ENCODE measurements at places on chromosomes 6 and 20.

DNA sequence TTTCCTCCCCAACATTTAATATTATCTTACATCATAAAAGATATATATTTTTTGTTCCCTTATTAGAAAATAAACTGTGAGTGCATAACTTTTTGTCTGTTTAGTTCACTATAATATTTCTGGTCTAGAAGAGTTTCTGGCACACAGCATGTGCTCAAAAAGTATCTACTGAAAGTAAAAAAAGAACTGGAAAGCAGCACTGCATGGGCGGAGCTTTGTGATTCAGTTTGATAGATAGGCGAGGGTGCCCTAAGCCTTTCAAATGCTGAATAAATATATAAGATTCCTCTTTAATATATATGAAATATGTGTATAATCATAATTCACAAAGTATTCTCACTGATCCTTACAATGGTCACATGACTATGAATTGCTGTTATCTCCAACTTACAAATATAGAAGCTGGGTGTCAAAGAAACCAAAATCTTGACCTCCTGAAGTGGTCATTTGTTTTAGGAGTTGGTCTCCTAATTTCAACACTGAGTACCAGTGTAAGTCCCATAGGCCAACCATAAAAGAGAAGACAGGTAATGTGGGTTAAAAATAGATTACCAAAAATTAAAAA is 50.8 kb downstream of the OR2B2 start:
- DNase-seq = no peak

- DNase-seq = no peak
Observed at GRCh38 chr6:136751991-136752390, 40.3 kb downstream of the MAP3K5 start.

DNA sequence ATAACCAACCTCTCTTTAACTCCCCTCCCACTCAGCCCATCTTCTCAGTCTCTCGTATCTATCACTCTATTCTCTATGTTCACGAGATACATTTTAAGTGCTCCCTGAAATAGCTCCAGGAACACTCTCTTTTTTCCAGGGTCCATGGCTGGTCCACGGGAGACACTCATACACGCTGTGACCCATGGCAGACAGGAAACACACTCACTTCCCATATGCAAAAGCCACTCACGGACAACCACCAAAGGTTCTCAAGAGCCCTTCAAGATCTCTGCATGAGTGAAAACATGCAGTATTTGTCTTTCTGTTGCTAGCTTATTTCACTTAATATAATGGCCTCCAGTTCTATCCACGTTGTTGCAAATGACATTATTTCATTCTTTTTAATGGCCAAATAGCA is 71.4 kb upstream of the PCSK2 start:
- no peak for DNase-seq

GRCh38 chr20:9677100-9677623 is 161.7 kb downstream of the PAK5 start:
- DNase-seq = no peak

- no peak for DNase-seq
Observed at GRCh38 chr6:54598787-54599313, 247.7 kb upstream of the FAM83B start.

- peak; percentile 23 for DNase-seq
Observed at GRCh38 chr6:159092631-159093030, 47.8 kb upstream of the TAGAP start.

DNA sequence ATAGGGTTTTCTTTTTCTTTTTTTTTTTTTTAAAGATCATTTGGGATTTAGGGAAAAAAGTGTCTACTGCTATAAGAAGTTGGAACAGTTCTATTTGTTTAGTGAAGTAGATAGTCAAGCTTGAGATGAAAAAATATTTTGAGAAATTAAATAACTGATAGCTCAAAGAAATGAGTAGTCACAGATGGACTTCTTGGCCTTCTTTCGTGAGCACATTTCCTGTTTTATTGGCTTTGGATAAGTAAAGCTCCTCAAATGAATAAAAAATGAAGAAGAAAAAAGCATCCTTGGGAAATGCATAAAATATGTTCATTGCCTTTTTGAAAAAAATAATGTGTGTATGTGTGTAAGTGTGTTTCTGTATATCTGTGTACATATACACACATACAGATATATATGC is 515.9 kb downstream of the GRIK2 start:
- DNase-seq = no peak

DNA sequence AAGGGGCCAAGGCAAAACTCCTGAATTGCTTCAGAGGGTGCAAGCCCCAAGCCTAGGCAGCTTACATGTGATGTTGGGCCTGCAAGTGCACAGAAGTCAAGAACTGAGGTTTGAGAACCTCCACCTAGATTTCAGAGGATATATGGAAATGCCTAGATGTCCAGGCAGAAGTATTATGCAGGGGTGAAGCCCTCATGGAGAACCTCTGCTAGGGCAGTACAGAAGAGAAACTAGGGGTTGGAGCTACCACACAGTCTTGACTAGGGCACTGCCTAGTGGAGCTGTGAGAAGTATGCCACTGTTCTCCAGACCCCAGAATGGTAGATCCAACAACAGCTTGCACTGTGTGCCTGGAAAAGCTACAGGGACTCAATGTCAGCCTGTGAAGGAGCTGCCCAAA is 179.7 kb upstream of the GJE1 start:
- DNase-seq = no peak

- DNase-seq = peak; percentile 14
Observed at GRCh38 chr20:22383156-22383555, 201.2 kb downstream of the FOXA2 start.

DNA sequence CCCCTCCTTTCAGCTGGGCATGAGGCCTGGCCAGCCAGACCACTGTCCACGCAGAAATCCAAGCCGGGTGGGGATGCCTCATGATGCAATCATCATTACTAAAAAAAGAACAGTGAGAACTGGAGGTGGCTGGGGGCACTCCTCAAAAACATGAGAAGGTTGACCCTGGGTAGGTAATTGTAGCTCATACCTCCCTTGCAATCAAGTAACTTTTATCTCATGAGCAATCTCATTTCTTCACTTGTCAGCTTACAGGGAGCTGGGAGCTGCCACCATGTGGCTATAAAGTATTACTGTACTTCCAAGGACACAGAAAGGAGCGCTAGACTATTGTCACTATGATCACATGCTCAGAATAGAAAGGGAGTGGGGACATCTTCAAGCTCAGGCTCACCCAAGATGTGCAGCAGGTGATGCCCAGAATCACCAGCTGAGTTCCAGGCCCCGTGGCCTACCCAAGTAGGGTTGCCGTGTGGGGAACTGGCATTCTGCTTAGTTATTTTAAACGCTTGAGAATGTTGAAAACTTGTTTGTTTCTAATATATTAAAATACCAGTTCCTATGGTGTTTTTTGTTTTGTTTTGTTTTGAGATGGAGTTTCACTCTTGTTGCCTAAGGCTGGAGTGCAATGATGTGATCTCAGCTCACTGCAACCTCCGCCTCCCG is 3.0 kb upstream of the CDH26 start:
- peak; percentile 24 for DNase-seq

DNA sequence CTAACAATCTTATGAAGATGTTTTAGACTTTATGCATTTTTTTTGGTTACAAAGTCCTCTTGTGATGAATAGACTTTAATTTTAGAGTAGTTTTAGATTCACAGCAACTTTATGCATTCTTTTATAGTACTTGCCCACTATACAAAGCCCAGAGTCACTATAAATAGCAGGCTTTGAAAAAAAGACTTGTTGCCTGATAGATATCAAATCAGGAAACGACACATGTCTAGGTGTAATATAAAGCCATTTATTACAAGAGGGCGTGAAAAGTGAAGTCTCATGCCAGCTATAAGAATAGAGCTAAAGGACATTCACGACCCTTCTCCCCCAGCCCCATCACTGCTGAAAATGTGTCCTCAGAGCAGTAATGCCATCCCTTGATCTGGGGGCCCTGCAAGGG is 78.0 kb upstream of the MRPS10 start:
- no peak for DNase-seq

- DNase-seq = no peak
Observed at GRCh38 chr6:68343901-68344300, 291.2 kb upstream of the ADGRB3 start.

- peak; percentile 48 for DNase-seq
Observed at GRCh38 chr6:118902726-118903125, 8.8 kb downstream of the ASF1A start.

DNA sequence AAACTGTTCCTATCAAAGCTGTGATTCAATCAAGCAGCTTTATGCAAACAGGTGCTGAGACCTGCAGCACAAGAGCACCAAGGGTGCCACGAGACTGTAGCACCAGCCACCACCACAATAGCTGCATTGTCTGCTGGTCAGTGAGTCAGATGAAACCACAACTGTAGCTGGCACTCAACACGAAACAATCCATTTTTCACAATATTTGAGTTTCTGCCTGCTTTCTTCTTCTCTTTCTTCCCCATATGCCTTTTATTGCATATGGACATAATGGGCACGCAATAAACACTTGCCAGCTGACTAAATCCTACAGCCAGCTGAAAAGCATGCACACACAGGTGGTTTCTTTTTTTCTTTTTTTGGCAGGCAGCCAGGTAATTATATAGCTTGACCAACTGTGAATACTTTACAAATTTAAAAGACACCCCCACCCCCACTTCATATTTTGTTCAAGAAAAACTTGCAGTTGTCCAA is 16.6 kb downstream of the SLC2A12 start:
- peak; percentile 15 for DNase-seq

- no peak for DNase-seq
Observed at GRCh38 chr6:157077251-157077650, 246.1 kb downstream of the TMEM242 start.

GRCh38 chr6:13554929-13555333 is 19.5 kb upstream of the SIRT5 start:
- peak; percentile 64 for DNase-seq

DNA sequence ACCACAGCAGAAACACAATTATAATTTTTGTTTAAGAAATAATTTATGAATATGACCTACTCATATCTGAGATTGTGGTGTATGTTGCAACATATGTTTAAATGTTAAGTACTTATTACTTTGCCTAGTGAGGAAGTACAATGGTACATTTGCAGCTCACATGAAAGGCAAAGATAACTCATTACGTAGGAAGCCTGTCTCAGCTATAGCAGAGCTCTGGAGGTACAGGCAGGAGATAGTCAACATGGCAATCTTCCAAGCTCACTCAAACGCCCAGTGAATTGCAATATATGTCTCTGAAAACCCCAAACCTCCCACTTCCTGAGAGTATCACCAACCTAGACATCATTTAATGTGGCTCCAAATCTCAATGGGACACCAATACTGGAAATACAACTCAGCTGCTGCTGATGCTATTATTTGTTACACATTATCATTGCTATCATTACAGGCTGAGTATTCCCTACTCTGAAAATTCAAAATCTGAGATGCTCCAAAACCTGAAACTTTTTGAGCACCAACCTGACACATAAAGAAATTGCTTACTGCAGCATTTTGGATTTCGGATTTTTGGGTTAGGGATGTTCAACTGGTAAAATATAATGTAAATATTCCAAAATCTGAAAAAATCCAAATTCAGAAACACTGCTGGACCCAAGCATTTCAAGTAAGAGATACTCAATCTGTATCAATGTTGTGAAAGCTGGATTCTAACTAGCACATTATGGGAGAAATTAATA is 25.1 kb upstream of the GSTA4 start:
- DNase-seq = no peak

DNA sequence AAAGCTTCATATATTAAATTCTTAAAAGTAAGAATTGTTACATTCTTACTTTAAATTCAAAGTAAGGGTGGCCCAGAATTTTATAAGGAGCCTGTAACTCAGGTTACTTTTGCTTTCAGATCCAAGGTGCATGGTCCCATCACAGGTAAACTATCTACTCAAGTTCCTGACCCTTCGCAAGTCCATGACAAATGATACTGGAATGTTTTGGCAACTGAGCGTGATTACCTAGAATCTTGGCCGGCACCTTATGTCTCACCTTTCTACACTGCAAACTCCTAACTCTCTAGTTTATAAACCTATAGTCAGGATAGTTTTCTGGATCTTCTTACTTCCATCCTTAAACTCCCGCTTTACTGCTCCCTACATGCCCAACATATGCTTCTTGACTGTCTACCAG is 67.9 kb upstream of the HMGN3 start:
- DNase-seq = no peak

DNA sequence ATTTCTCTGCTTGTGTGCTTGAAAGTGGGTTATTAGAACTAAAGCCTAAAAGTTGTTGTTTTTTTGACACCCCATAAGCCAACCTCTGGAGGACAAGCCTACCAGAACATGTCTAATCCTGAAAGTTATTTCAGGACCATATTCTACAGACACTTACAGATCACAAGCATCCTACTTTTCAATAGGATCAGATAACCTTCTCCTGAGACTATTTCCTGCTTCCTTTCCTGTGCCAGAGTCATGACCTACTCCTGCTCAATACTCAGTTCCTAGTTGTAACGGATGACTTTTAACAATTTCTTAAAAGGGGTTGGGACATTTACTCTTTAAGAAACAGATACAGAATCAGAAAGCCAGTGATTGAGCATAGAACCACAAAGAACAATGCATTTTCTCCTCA is 5.3 kb upstream of the FILIP1 start:
- DNase-seq = no peak

DNA sequence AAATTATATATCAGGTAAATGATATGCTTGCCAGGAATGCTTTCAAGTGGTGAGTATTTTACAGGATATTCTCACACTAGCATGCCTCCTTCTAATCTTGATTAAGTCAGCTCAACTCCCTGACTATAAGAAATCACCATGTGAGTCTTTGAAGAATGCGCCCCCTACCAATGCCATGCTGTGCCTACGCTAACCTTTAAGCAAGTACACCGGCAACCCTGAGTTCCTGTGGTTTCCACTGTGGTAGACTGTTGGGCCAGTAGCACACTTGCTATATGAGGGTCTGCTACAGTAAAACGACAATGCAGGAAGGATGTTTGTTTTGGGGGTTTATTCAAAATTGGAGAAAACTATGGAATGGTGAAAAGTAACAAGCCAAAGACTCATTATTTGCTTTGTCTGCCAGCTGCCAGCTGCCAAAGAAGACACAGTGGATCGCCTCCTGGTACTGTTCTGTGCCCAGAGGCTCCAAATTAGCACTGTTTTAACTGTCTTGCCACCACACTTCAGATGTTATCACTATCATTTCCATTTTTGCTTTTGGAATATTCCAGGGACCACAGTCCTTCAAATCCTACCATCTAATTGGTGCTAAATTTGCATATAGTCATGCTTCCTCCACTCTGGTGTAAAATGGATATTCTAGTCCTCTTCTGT is 333.5 kb downstream of the RNGTT start:
- no peak for DNase-seq

- DNase-seq = no peak
Observed at GRCh38 chr6:136763255-136763654, 29.0 kb downstream of the MAP3K5 start.

GRCh38 chr6:20302168-20302567 is 89.9 kb upstream of the MBOAT1 start:
- no peak for DNase-seq

GRCh38 chr20:61014491-61014890 is 237.6 kb upstream of the CDH4 start:
- DNase-seq = no peak

GRCh38 chr6:101011186-101011585 is 130.1 kb upstream of the ASCC3 start:
- no peak for DNase-seq

GRCh38 chr6:137811121-137811915 is 55.7 kb upstream of the TNFAIP3 start:
- peak; percentile 73 for DNase-seq

- DNase-seq = peak; percentile 80
Observed at GRCh38 chr6:151325075-151326050, 66.0 kb downstream of the ZBTB2 start.

GRCh38 chr6:134520181-134521115 is 202.5 kb upstream of the SGK1 start:
- DNase-seq = peak; percentile 57

Data from GM03348 (cell line).